K562 (cell line): ENCODE measurements at places on chromosomes 2 and 18. TPM values are rescaled to one million over a fixed set of nuclear protein-coding genes. Genes with fewer than 3 reads are reported as not detected.

- no peak for DNase-seq
Observed at GRCh38 chr2:212448698-212449097, 89.9 kb downstream of the ERBB4 start.

- DNase-seq, result no peak
Observed at GRCh38 chr2:140861666-140862065, 1269.2 kb downstream of the LRP1B start.

DNA sequence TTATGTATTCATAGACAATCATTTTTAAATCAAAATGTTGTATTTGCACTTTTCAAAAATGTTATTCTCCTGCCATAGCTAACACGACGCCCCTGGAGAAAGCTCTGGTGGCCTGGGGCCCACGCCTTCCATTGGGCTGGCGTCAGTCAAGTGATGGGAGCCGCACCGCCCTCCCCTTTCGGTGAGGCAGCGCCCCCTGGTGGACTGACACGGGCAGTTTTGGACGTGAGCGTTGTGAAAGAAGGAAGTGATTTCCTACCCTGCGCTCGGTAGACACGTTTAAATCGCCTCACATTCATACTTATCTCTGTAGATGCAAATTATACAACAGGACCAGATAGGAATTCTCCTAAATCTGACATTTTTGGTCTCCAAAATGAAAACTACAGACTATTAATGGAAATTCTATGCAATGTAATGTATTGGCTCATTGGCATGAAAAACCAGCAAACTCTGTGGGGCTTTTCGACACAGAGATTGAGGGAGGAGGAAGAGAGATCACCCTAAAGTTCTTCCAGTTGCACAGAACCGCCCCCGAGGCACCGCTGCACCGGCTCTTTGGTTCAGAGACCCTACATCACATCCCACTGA is 326.2 kb upstream of the SOX11 start:
- peak; percentile 69 for DNase-seq

DNA sequence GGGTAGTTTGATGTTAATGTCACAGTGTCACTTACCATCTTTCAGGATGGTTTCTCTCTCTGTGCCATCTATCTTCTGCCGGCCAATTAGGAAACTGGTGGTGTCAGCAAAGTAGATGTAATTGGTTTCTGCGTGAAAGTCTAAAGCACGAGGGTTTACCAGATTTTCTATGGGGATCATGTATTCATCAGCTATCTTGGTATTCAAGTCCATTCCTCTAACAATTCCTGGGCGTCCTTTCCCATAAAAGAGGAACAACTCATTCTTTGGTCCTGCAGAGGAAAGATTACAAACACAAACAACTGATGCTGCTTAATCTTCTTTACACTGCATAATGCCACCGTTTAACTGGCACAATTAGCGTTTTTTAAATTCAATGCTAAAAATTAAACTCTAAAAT is 1081.9 kb downstream of the LRP1B start:
- no peak for DNase-seq

The NT5C1B gene
- not detected in 2 replicates for total RNA-seq

DNA sequence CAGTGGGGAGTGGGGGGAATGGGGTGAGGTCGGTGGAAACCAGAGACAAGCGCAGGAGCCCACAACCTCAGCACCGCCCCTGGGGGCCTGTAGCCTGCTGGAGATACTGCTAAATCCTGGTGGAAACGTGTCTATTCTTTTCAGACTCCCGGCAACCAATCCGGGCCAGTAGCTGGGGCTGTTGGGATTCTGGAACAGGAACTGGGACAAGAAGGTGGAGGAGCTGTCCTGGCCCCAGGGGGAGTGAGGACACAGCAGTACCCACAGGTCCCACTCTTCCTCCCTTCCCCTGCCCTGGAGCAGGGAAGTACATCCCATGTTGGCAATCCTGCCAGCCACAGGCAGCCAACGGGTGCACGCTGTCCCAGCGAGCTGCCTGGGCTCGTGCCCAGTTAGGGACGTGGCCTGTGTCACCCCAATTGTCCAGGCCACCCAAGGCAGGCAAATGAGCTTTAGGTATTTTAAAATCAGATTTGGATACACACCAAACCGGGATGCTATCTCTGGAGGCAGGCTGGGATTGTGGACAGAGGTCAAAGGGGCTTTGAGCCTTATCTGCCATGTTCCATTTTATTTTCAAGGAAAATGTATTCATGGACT is 51.8 kb downstream of the HS1BP3 start:
- no peak for DNase-seq

DNA sequence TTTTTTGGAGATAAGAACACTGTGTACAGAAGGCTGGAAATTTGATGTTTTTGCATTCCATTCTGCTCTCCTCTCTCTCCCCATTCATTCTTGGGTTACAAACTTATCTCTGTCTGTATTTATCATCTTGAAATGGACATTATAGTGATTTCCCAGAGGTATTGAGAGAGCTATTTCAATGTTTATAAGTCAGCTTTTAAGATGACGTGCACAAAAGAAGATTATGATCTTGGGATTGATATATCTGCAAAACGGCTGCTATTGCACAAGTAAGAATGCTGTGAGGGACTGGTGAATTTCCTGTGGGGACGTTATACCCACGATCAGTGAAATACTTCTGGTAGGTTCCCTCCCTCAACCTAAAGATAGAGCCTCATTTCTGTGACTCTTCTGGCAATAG is 61.0 kb upstream of the DTNA start:
- no peak for DNase-seq

DNA sequence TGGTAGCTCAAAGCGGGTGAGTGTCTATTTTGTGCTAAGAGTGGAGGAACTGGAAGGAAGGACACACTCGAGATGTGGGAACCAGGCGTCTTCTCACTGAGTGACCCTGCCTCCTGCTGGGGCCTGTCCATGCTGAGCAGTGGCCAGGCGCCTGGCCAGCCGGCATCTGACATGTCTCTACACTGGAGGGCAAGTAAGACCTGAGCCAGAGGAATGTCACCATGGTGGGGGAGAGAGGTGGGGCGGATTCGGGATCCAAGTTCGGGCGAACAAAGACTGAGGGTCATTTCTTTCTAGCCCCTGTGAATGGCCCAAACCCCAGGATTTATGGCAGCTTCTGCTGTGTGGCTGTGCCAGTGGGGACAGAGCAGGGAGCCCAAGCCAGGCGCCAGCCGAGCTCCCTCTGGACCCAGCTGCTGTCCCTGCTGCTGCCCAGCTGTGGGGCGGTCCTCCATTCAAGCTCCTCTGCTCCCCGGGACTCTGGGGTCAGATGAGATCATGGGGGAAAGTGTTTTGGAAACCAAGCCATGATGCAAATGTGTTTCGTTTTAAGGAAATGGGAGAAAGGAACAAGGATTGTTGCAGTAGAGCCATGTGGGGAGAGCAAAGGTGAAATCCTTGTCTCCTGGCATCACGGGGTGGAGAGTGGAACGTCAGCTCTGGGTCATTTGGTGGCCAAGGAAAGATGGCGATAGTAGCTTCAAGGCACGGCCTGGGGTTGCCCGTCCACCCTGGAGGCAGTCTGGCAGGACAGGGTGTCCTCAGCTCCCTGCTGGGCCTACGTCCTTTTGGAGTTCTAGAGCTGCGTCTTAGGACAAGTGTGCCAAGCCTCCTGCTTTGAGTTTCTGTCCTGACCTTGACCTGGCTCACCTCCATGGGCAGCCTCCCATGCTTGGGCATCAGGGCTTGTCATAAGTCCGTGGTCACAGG is 8.1 kb downstream of the ACKR3 start:
- no peak for DNase-seq

- DNase-seq, result no peak
Observed at GRCh38 chr2:77488141-77488540, 34.0 kb downstream of the LRRTM4 start.

- DNase-seq, result no peak
Observed at GRCh38 chr2:60957643-60958042, 59.9 kb upstream of the PEX13 start.
